Stimulated activated naive B cell treated with anti-CD40 and anti-IgM and Interleukin-4, amounts not matched to agents 10 μg/mL and 1 μg/mL and 100 μg/mL, for 72 hours (primary cell): ENCODE measurements at places on chromosomes 5 and 9.

DNA sequence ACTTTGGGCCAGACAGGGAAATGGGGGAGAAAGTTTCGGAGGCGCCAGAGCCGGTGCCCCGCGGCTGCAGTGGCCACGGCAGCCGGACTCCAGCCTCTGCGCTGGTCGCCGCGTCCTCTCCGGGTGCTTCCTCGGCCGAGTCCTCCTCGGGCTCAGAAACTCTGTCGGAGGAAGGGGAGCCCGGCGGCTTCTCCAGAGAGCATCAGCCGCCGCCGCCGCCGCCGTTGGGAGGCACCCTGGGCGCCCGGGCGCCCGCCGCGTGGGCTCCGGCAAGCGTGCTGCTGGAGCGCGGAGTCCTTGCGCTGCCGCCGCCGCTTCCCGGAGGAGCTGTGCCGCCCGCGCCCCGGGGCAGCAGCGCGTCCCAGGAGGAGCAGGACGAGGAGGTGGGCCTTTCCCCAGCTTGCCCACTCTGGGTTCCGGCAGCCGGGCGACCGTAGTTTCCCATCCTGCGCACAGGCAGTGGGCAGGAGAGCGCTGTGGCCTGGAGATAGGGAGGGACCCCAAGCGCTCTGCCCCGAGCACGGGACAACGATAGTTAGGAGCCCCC lies 516 bp downstream of the MAST4 start:
- DNase-seq, result no peak

- DNase-seq, result no peak
Observed at GRCh38 chr5:180673371-180674089, 24.1 kb upstream of the FLT4 start.

DNA sequence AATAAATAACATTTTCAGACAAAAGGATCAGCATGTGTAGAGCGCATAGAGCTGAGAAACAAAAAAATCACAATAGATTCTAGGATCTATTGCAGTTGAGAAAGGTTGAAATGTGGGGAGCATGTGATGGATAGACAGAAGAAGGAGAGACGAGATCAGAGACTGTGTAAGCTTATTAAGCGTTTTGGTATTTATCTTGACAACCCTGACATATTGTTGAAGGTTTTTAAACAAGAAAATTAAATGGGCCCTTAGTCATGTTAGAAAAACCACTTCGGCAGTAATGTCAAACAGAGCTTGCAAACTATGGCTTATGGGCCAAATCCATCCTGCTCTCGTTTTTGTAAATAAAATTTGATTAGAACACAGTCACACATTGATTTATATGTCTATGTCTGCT lies 200.5 kb upstream of the KLF4 start:
- DNase-seq, result no peak

GRCh38 chr5:155270725-155271124 lies 257.2 kb downstream of the KIF4B start:
- no peak for DNase-seq

- no peak for DNase-seq
Observed at GRCh38 chr9:36045610-36046009, 8.9 kb downstream of the RECK start.

DNA sequence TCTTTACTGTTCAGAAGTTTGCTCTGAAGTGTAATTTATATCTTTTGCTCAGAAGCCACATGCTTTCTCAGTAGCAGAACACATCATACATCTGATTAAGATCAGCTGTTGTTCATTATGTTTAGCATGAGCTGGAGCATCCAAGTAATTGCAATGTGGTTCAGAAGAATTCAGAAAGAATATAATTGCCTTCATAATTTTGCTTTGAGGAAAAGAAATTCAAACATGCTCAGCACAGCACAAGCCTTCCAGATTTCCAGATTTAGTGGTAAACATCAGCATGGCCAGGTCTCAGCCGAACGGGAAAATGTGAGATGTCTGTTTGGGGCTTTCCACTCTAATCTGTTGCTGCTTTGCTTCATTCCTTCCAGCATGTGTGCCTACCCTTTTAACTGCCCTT lies 65.9 kb downstream of the ITGA1 start:
- DNase-seq, result no peak

DNA sequence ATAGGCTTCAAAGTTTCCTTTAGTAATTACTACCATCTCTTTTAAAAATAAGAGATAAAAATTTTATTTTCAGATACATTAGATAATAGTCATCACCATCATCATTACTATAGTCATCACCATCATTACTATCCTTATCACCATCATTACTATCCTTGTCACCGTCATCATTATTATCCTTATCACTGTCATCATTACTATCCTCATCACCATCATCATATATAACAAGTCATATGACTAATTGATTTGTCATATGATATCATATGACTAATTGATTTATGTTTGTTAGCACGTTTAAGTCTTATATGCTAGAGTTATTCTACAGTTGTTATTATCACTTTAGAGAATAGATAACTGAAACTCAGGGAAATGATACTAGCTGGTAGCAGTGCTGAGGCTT lies 382.1 kb upstream of the CDH18 start:
- DNase-seq, result no peak

- DNase-seq, result no peak
Observed at GRCh38 chr9:78713614-78714405, 416.9 kb downstream of the PSAT1 start.

- no peak for DNase-seq
Observed at GRCh38 chr5:62395210-62395950, 8.3 kb downstream of the DIMT1 start.

DNA sequence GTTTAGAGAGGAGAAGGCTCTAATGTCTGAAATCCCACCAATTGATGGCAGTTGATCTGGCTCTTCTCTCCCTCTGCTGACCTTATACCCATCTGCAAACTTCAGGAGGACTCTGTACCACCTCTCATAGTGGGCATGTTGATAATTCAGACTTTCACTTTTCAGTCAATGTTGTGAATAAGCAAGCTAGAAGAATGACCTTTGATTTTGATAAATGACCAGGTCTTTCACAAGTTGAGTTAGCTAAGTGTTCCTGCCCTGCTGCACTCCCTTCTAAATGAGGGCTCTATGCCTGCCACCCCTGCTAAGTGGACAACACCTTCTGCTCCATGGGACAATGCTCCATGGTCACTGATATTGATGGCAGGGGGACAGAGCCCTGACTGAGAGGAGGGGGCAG lies 74.7 kb downstream of the SPRY4 start:
- no peak for DNase-seq

DNA sequence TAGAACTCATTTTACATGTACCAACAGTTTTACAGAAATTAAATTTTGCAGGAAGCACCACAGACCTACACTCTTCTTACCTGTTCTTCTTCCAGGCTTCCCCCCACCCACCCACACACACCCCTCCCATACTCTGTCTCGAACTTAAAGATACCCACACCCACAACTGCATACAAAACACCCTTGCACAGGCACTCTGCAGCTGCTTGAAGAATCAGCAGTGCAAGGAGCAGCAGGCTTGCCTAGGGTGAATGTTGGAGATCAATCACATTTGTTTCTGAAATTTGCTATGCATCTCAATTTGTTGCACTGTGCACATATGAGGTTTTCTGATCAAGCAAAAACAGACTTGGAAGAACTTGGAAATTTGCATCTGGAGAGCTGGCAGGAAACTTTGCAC lies 77.5 kb upstream of the TGFBR1 start:
- no peak for DNase-seq

- no peak for DNase-seq
Observed at GRCh38 chr5:160324886-160325285, 12.5 kb upstream of the CCNJL start.

- no peak for DNase-seq
Observed at GRCh38 chr9:137977571-137978261, 100.1 kb downstream of the CACNA1B start.
